ENCODE measurements at places on chromosomes 7 and 10.
A peak's percentile ranks its signal among the peaks of the same experiment; 100 is the strongest.

DNA sequence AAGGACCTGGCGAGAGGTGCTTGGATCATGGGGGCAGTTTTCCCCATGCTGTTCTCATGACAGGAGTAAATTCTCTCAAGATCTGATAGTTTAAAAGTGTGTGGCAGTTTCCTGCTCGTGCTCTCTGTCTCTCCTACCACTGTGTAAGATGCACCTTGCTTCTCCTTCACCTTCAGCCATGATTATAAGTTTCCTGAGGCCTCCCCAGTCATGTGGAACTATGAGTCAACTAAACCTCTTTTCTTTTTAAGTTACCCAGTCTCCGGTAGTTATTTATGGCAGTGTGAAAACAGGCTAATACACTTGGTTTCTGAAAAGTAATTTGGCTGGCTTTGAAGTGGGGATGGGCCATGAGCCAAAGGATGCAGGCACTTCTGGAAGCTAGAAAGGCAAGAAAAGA, 268.0 kb upstream of the KAT6B start:
- H3K4me1 ChIP-seq = peaks cover 2% of the 10 kb centered on the region
- H3K4me3 ChIP-seq = no peak overlapping the region
- peaks cover 17% of the 10 kb centered on the region for H3K36me3 ChIP-seq
- no peak for DNase-seq
- H3K27me3 ChIP-seq = no peaks in the 10 kb centered on the region

- peaks cover 9% of the 10 kb centered on the region for H3K36me3 ChIP-seq
- no peak overlapping the region for H3K27ac ChIP-seq
- H3K4me1 ChIP-seq = no peaks in the 10 kb centered on the region
- no peak for DNase-seq
These were observed 52.7 kb downstream of the MAD1L1 start for GRCh38 chr7:2180081-2180480.

GRCh38 chr10:99234791-99235657, 628 bp downstream of the HPSE2 start:
- no peak for DNase-seq
- H3K4me3 ChIP-seq = no peak overlapping the region
- peaks cover 77% of the 10 kb centered on the region for H3K27me3 ChIP-seq
- peaks cover 19% of the 10 kb centered on the region for H3K4me1 ChIP-seq

DNA sequence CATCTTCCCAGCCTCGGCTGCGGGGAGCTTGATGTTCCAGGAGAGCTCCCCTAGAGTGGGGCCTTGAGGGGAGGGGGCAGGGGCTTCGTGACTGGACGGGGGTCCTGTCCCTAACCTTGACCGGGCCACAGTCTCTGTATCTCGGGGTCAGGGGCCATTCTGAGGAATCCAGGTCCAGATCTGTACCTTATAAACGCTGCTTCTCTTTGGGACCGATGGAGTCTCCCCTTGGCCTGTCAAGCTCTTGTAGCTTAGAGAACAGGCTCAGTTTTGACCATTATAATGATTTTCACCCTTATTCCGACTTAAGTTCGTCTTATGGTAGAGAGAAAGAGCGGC, 831 bp downstream of the ZKSCAN5 start:
- H3K4me3 ChIP-seq = peak overlapping the region; percentile 87
- peaks cover 33% of the 10 kb centered on the region for H3K4me1 ChIP-seq
- no peak for DNase-seq
- no peaks in the 10 kb centered on the region for H3K27me3 ChIP-seq

GRCh38 chr10:132113206-132113605, 47.5 kb downstream of the JAKMIP3 start:
- H3K36me3 ChIP-seq = no peaks in the 10 kb centered on the region
- H3K4me1 ChIP-seq = no peaks in the 10 kb centered on the region
- DNase-seq = no peak
- no peak overlapping the region for H3K27ac ChIP-seq

DNA sequence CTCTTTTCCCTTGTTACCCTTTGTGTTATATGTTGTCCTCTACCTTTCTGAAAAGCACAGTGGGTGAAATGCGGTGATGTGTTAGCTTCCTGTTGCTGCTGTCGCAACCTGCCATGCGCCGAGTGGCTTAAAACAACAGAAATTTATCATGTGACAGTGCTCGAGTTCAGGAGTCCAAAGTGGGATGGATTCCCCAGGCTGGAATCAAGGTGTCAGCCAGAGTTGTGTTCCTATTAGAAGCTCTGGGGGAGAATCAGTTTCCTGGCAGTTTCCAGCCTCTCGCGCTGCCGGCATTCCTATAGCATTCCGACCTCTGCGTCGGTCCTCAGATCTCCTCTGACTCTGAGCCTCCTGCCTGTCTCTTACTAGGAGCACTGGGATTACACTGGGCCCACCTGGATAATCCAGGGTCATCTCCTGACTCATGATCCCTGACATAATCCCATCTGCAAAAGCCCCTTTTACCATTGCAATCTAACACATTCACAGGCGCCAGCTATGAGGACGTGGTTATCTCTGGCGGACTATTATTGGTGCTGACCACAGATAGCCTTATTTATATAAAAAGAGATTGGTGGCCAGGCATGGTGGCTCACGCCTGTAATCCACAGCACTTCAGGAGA, 207.5 kb downstream of the CUX1 start:
- H3K4me1 ChIP-seq = peaks cover 3% of the 10 kb centered on the region
- H3K4me3 ChIP-seq = no peak overlapping the region
- no peaks in the 10 kb centered on the region for H3K27me3 ChIP-seq
- H3K36me3 ChIP-seq = no peaks in the 10 kb centered on the region
- DNase-seq = no peak
- no peak overlapping the region for H3K27ac ChIP-seq

DNA sequence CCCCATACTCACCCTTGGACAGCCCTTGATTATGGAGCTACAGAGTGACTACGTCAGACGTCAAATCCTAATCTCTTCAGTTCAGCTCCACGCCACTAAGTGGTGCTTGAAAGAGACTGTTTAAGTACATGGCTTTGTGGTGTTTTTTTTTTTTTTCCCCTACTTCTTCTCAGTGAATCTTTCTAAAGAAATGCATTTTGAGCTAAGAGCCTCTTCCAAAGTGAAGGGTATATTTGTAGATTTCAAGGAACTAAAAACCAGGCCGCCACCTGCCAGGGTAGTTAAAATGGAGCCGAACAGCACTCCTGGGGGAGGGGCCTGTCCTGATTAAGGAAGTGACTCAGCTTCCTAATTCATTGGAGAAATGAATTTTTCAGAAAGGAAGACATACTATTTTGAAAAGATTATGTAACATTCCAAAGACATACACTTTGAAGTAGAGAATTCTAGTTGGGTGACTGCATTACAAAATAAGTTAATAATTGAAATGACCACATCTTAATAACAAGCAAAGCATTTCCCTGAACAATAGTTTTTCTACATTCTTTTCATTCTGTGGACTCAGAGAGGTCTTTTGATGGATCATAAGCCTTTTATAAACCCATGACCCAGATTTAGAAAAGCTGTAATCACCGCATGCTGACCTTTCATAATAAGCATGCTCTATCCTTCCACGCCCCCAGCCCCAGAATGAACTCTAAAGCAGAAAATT, 20.6 kb upstream of the VPS41 start:
- peaks cover 7% of the 10 kb centered on the region for H3K4me1 ChIP-seq
- H3K27me3 ChIP-seq = peaks cover 6% of the 10 kb centered on the region
- no peaks in the 10 kb centered on the region for H3K36me3 ChIP-seq
- H3K27ac ChIP-seq = no peak overlapping the region
- DNase-seq = no peak
- no peak overlapping the region for H3K4me3 ChIP-seq

- no peaks in the 10 kb centered on the region for H3K27me3 ChIP-seq
- no peaks in the 10 kb centered on the region for H3K4me1 ChIP-seq
- H3K27ac ChIP-seq = no peak overlapping the region
- H3K36me3 ChIP-seq = no peaks in the 10 kb centered on the region
- H3K4me3 ChIP-seq = no peak overlapping the region
These were observed 54.8 kb downstream of the ZMIZ1 start for GRCh38 chr10:79123547-79123963.

DNA sequence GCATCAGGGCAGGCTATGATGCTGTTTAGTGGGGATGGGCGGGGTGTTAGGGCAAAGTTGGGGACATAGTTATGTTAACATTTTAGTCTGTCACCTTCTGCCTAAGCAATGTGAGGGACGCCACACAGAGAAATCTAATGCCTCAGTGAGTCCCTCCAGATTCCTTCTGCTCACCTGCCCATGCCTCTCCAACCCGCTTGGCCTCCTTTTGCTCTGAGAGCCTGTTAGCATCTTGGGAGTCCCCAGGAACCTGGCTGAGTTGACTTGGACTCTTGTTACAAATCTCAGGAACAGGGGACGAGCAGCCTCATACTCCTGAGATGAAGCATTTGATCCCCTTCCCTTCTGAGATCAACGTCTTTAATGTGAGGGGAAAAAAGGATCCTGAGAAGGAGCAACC, 336.8 kb downstream of the CCSER2 start:
- H3K27ac ChIP-seq = no peak overlapping the region
- H3K36me3 ChIP-seq = no peaks in the 10 kb centered on the region
- no peak for DNase-seq
- no peak overlapping the region for H3K4me3 ChIP-seq
